ENCODE measurements at places on chromosomes 3 and 15. TPM values are rescaled to one million over a fixed set of nuclear protein-coding genes. Genes with fewer than 3 reads are reported as not detected.

The CPNE9 gene
- not detected for total RNA-seq

The SLC9C1 gene
- total RNA-seq, result not detected

The LRRFIP2 gene
- total RNA-seq, result 49.4 TPM

The C2CD4B gene
- not detected for total RNA-seq

The NTRK3 gene
- not detected for total RNA-seq

The C2CD4A gene
- total RNA-seq, result 2.1 TPM

The CLSTN2 gene
- under 0.01 TPM for total RNA-seq

The SNRK gene
- total RNA-seq, result 8.6 TPM

The SPTSSB gene
- 7.5 TPM for total RNA-seq

The NOX5 gene
- total RNA-seq, result not detected

The PYGO1 gene
- total RNA-seq, result 0.49 TPM

The EIF5A2 gene
- 5.4 TPM for total RNA-seq

The MEX3B gene
- total RNA-seq, result 2.0 TPM

The CASR gene
- not detected for total RNA-seq

The UBA5 gene
- 30.6 TPM for total RNA-seq

The GOLGA6L7 gene
- not detected for total RNA-seq

The FEZF2 gene
- not detected for total RNA-seq

The AP3B2 gene
- total RNA-seq, result not detected

The ACP3 gene
- total RNA-seq, result 4.4 TPM

The RTP1 gene
- not detected for total RNA-seq

The ITIH4 gene
- not detected for total RNA-seq

The HGD gene
- 0.05 TPM for total RNA-seq

The TM4SF18 gene
- total RNA-seq, result not detected

The ESYT3 gene
- total RNA-seq, result 0.28 TPM

The IL17RB gene
- total RNA-seq, result 0.07 TPM

The CHRFAM7A gene
- total RNA-seq, result 1.1 TPM

The SOX14 gene
- total RNA-seq, result not detected

The INSYN1 gene
- total RNA-seq, result 6.9 TPM

The SPSB4 gene
- total RNA-seq, result not detected

The UROC1 gene
- total RNA-seq, result not detected

The GOLGA6L25 gene
- total RNA-seq, result not detected

The FILIP1L gene
- total RNA-seq, result 3.8 TPM

The ITIH3 gene
- total RNA-seq, result not detected

The GJD2 gene
- total RNA-seq, result not detected

The CIDEC gene
- total RNA-seq, result not detected

The MEIS2 gene
- total RNA-seq, result 6.3 TPM

The ERICH6 gene
- not detected for total RNA-seq

The KNL1 gene
- 20.0 TPM for total RNA-seq

The GLT8D1 gene
- 50.4 TPM for total RNA-seq

The GAP43 gene
- not detected for total RNA-seq

The FETUB gene
- 2.8 TPM for total RNA-seq

The CADPS gene
- not detected for total RNA-seq

The ZPLD1 gene
- 0.28 TPM for total RNA-seq

The NEK10 gene
- not detected for total RNA-seq

The ST3GAL6 gene
- 3.2 TPM for total RNA-seq

Data from airway epithelial cell (primary cell).